Stimulated activated CD8-positive, alpha-beta memory T cell treated with anti-CD3 and anti-CD28 coated beads, Interleukin-2, amount 100 ng/mL, for 48 hours (primary cell): ENCODE measurements at places on chromosomes 2 and 18.

- DNase-seq, result no peak
Measured at GRCh38 chr2:158984604-158985135, 16.2 kb downstream of the TANC1 start.

GRCh38 chr2:156675896-156676295 is 239.7 kb downstream of the GPD2 start:
- DNase-seq, result no peak

DNA sequence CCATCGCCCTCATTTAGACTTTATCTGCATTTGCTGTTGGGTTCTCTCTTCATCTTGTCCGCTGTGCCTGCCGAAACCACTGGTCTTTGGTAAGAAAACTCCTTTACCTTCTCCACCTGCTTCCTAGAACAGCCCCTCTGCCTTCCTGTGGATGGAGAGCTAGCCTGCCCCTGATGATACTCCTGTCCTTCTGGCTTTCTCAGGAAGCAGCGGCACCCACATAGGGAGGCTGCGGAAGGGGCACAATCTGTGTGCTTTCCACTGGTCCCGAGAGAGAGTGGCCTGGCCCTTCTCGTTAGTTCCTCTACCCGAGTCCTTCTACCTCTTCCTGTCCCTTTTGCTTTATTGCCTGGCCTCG is 80.3 kb upstream of the RBM44 start:
- DNase-seq, result no peak

GRCh38 chr2:70796262-70796661 is 5.8 kb upstream of the FIGLA start:
- DNase-seq, result no peak

DNA sequence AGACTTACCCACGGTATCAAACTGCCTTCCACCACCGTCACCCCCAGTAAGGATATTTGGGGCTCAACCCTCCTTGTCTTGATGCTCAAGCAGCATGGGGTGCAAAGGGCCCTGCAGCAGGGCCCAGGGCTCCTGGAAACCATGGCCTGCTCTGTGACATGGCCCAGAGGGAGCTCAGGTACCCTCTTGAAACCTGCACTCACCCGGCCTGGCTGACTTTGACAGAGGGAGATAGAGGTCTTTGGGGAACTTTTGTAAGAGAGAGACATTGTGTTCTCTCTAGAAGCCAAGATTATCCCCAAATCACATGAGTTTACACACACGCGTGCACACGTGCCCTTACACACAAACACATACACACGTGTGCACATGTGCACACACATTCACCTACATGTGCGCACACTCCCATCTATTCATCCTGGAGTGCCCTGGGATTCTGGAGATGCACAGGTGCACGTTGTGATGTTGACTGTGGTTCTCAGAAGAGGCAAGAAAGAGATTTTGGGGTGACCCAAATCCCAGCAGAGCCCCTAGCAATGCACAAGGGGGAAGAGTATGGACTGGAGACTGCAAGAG is 19.6 kb upstream of the KCNK3 start:
- no peak for DNase-seq

DNA sequence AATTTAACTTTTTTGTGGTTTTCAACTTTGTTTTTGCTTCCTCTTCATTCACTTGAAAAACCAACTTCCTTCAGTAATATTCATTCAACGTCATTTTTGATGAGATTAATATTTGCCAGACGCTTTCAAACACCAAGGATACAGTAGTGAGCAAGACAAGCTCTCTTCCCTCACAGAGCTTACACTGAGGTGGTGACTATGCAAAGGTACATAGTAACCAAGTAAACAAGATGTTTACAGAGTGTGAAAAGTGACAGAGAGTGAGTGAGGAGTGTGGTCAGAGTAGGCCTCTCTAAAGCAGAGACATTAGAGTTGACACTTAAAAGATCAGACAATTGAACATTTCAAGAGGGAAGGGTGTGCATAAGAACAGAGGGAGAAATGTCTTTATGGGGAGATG is 155.5 kb downstream of the TMEM247 start:
- no peak for DNase-seq

DNA sequence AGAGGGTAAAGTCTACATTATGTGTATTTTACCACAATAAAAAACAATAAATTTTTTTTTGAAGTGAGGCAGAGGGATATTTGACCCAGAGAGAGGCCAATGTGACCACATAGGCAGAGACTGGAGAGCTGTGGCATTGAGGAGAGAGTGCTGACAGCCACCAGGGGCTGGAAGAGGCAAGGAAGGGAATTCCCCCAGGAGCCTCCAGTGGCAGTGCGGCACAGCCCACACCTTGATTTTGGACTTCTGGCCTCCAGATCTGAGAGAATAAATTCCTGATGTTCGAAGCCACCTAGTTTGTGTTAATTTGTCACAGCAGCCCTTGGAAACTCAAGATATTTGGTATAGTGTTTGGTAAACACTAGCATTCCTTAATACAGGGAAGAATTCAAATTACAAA is 22.7 kb downstream of the ANKRD29 start:
- DNase-seq, result no peak

DNA sequence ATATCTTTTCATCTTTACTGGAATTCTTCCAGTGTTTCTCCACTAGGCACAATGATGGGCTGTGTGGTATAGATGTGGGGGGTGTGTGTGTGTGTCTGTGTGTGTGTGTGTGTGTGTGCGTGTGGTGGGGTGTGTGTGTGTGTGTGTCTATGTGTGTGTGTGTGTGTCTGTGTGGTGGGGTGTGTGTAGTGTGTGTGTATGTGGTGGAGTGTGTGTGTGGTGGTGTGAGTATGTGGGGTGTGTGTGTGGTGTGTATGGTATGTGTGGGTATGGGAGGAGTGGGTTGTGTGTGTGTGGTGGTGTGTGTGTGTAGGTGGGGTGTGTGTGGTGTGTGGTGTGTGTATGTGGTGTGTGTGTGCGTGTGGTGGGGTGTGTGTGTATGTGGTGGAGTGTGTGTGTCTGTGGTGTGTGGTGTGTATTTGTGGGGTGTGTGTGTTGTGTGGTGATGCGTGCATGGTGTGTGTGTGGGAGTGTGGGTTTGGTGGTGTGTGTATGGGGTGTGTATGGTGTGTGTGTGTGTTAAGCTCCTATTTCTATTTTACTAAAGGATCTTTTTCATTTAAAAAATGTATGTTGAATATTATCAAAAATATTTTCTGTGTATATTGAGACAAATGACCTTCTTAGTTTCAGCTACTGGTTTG is 84.2 kb downstream of the IRS1 start:
- DNase-seq, result no peak

DNA sequence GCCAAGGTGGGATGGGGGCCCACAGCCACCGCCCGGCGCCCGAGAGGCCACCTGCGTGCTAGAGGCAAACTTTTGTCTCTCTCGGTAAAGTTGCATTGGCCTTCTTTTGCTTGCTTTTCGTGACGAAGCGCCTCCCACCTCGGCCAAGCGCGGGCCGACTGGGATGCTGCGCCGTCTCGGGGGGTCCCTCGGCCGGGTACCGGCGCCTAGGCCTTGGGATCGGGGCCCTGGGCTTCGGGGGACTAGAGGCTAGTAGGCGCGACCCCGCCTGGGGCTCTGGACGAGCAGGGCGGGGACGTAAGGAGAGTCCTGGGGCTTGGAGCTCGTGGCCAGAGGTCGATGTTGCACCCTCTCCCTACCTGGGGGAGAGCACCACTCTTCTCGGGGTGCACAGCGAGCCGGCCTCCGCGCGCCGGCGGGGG is 545 bp downstream of the GLI2 start:
- no peak for DNase-seq

- peak; percentile 71 for DNase-seq
Measured at GRCh38 chr18:69935319-69936190, 12.1 kb downstream of the CD226 start.

GRCh38 chr2:225272173-225272572 is 127.3 kb upstream of the NYAP2 start:
- DNase-seq, result no peak

DNA sequence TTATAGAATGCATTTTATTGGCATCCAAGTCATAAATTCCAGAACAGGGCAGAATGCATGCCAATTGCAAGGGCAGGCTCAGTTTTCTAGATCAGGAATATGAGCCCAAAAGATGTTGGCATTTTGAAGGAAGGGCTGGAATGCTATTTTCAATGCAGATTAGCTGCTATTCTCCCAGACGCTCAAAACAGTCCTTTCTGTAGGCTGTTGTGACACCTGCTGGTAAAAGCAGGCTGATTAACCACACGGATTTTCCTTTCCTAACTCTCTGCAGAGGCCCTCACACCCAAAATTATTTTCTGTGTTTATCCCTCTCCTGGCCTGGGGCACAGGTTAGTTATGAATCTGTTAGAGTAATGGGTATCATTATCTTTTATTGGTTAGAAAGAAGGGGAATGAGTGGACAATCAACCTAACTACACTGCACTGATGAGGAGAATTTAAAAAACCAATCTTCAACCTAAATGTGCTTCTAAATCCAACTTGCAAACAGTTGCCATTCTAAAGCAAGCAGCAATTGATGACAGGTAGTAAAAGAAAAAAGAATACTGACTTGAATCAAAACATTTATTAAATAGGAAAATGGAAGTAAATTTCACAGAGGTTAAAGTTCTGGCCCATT is 94.0 kb downstream of the PLA2R1 start:
- DNase-seq, result no peak

GRCh38 chr18:60067426-60068210 is 167.8 kb downstream of the PMAIP1 start:
- DNase-seq, result no peak
